ENCODE measurements at places on chromosomes 2 and 18. TPM values are rescaled to one million over a fixed set of nuclear protein-coding genes. Genes with fewer than 3 reads are reported as not detected.
A peak's percentile ranks its signal among the peaks of the same experiment; 100 is the strongest.

DSG2 gene
- total RNA-seq, result 0.10 TPM

SCYGR4 gene
- not detected for total RNA-seq

TFCP2L1 gene
- 0.08 TPM for total RNA-seq

INO80C gene
- 18.4 TPM for total RNA-seq

CRIM1 gene
- 5.4 TPM for total RNA-seq

- H3K4me3 ChIP-seq, result no peak overlapping the region
- H3K27me3 ChIP-seq, result no peaks in the 10 kb centered on the region
- peaks cover 5% of the 10 kb centered on the region for H3K4me1 ChIP-seq
- no peak for DNase-seq
- H3K27ac ChIP-seq, result no peak overlapping the region
Measured at GRCh38 chr2:207983641-207984042, 41.7 kb downstream of the PLEKHM3 start.

GRCh38 chr2:217951521-217952247, 51.1 kb downstream of the TNS1 start:
- no peak overlapping the region for H3K27ac ChIP-seq
- DNase-seq, result no peak
- H3K36me3 ChIP-seq, result no peaks in the 10 kb centered on the region

DNA sequence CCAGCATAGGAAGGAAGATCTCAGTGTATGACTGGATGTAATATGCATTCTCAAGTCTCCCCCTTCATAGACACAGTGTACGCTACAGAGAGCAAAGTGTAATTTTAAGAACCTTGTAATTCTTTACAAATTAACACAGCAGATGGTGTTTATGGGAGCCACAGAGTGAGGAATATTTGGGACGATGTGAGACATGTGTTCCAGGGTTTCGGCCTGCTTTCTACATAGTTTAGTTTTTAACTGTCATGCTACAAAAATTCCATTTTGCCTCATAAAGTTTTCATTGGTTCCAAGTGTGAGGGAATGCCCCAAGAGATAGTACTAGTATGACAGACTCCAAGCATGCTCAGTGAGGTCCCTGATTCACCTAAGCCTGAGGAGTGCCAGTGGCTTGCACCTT, 76.2 kb upstream of the LRRTM1 start:
- no peaks in the 10 kb centered on the region for H3K27me3 ChIP-seq
- H3K4me1 ChIP-seq, result no peaks in the 10 kb centered on the region
- no peaks in the 10 kb centered on the region for H3K36me3 ChIP-seq
- no peak overlapping the region for H3K27ac ChIP-seq
- H3K4me3 ChIP-seq, result no peak overlapping the region
- no peak for DNase-seq

DNA sequence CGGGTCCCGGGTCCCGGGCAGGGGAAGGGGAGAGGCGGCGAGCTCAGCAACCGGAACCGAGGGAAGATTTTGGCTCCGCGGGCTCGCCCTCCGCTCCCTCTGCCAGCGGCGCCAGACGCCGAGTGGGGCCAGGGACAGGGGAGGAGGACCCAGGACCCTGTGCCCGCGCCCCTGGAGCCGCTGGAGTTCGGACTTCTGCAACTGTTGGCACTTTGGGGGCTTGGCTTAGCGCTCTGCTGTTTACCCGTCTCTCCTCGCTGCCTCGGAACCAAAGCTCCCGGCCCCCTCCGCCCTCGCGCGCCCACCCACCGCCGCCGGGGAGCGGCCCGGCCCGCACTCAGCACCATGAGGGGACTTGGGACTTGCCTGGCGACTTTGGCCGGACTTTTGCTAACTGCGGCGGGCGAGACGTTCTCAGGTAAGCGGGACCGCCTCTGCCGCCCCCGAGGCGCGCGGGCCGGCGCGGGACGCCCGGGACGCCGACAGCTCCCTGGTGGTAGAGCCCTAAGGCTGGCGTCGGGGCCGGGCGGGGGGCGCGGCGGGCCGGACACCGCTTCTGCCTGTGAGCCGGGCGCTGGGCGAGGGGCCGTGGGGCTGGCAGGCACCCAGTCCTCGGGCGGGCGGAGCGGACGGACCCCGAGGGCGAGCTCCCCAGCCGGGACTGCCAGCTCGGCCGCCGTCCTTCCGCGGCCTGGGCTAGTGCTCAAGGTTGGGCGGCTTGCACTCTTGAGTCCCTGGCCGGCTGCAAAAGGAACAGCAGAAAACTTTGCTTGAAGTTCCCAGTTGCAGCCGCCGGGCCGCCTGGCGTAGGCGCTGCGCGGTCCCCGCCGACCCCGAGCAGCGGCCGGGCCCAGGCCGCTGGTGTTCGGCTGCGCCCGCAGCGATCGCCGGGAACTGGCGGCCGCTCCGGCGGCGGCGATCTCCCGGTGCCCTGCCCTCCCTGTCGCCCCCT, 634 bp downstream of the PTPRM start:
- H3K36me3 ChIP-seq, result no peaks in the 10 kb centered on the region
- H3K27me3 ChIP-seq, result peaks cover 42% of the 10 kb centered on the region
- H3K27ac ChIP-seq, result no peak overlapping the region
- H3K4me3 ChIP-seq, result no peak overlapping the region
- no peak for DNase-seq
- peaks cover 5% of the 10 kb centered on the region for H3K4me1 ChIP-seq

GRCh38 chr2:101751276-101751815, 53.8 kb downstream of the MAP4K4 start:
- DNase-seq, result no peak
- no peaks in the 10 kb centered on the region for H3K27me3 ChIP-seq
- H3K27ac ChIP-seq, result no peak overlapping the region
- H3K36me3 ChIP-seq, result peaks cover 10% of the 10 kb centered on the region
- H3K4me1 ChIP-seq, result peaks cover 39% of the 10 kb centered on the region

DNA sequence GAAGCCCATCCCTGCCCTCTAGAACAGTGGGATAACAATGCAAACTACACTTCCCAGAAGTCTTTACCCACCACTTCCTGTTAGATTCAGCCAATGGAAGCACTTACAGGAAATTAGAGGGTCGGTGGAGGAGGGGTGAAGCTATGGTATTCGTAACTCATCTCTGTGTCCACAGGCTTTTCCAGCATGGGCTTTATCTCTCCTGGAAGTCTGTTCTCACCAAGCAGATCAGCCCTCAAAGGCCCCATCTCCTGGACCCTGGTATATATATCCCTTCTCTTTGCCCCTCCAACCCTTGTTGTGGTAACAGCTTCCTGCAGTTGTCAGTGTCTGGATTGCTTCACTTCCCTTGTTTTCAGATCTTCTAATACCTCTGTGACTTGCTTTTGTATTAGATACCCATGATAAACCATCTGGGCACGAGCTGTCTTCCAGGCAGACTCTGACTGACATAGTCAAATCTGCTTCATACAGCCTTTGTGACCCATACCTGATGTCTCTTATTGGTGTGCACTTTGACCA, 475.0 kb upstream of the POU3F3 start:
- no peaks in the 10 kb centered on the region for H3K4me1 ChIP-seq
- H3K27ac ChIP-seq, result no peak overlapping the region
- DNase-seq, result no peak
- H3K27me3 ChIP-seq, result no peaks in the 10 kb centered on the region
- H3K36me3 ChIP-seq, result no peaks in the 10 kb centered on the region

DNA sequence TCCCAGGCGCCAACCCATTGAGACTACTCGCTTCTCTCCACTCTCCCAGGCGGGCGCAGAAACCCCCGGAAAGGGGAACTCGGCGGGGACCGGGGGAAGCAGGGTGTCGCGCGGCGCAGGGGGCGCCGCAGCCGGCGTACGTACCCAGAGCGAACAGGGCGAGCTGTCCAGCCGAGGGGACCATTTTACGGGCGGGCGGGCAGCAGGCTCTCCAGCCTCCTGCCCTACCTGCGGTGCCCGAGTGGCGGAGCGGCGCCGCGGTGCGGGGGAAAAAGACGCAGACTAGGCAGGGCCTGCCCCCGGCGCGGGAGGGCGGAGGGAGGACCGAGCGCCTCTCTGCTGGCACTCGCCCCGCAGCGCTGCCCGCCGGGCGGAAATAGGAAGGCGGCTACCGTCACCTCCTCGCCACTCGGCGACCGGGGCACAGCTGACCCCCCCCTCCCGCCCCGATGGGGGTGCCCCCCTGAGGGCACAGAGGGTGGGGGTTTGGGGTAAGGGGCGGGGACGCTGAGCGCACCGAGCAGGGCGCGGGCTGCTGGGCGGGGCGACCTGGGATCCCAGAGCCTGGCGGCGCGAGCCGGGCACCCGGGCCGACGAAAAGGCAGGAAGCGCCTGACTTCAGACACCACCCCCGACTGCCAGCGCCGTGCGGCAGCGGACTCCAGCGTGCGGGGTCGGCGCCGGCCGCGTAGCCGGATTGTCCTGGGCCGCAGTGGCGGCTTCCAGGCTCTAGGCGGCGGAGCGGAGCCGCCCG, at the start of gene TGFA:
Gene TGFA (minus strand): TSS at position 243 of the 754 bp plus-strand sequence. CDS start 59 bp downstream, at position 184.
- peaks cover 21% of the 10 kb centered on the region for H3K4me1 ChIP-seq
- DNase-seq, result peak; percentile 64
- H3K27me3 ChIP-seq, result peaks cover 68% of the 10 kb centered on the region
- H3K36me3 ChIP-seq, result no peaks in the 10 kb centered on the region

DNA sequence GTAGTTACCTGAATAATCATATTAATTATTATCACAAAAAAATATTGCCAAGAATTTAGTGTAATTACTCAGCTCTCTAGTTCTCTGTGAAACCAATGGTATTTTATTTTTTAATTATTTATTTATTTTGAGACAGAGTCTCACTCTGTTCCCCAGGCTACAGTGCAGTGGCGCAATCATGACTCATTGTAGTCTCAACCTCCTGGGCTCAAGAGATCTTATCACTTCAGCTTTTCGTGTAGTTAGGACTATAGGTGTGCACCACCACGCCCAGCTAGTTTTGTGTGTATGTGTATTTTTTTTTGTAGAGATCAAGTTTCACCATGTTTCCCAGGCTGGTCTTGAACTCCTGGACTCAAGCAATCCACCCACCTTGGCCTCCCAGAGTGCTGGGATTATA, 440.4 kb upstream of the CDH20 start:
- H3K4me3 ChIP-seq, result no peak overlapping the region
- H3K36me3 ChIP-seq, result no peaks in the 10 kb centered on the region
- no peak for DNase-seq
- no peaks in the 10 kb centered on the region for H3K27me3 ChIP-seq
- H3K27ac ChIP-seq, result no peak overlapping the region
- H3K4me1 ChIP-seq, result no peaks in the 10 kb centered on the region

GRCh38 chr2:57407772-57408201, 638.8 kb upstream of the VRK2 start:
- H3K27ac ChIP-seq, result no peak overlapping the region
- no peak overlapping the region for H3K4me3 ChIP-seq
- H3K27me3 ChIP-seq, result no peaks in the 10 kb centered on the region
- no peaks in the 10 kb centered on the region for H3K36me3 ChIP-seq

DNA sequence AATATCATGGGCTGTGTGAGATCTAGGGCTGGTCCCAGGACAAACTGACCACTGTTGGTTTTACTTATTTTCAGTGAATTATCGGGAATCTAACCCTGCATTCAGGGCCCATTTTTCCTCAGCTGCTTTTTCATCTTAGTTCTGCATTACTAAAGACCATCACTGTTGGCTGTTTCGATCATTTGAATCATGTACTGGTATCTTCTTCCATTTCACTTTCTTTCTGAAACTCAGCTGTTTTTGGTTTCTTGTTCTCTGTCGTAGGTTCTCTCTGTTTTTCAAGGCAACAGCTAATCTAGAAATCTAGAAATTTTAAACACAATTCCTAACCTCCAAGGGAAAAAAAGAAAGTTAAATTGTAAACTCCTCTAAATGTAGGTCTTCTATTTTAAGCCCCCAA, 159.9 kb upstream of the SESTD1 start:
- H3K27ac ChIP-seq, result no peak overlapping the region
- H3K27me3 ChIP-seq, result peaks cover 17% of the 10 kb centered on the region
- H3K4me1 ChIP-seq, result no peaks in the 10 kb centered on the region
- no peak for DNase-seq

DNA sequence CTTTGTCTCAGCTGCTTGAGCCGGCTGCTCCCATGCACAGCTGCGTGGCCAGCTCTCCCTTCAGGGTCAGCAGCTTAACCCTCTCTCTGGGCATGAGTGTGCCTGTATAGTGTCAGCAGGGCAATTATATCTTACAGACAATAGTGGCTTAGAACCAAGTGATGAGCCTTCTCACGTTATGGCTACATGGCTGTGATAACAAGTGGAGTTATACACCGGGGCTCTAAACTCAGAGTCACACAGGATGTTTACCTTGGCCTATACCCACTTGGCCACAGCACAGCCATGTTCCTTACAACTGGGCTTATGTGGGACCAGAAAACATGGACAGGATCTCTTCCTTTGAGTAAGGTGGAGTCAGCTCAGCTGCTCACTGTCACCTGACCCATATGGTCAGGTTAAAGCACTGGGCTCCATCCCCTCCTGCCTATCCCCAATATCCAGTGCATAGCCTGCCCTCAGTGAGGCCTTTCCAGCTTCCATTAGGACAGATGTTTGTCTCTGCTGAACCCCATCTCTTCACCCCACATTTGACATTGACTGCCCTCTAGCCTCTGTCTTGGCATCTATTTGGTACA, 294.2 kb upstream of the NCKAP5 start:
- H3K27ac ChIP-seq, result no peak overlapping the region
- H3K36me3 ChIP-seq, result no peaks in the 10 kb centered on the region
- H3K4me3 ChIP-seq, result no peak overlapping the region
- H3K4me1 ChIP-seq, result no peaks in the 10 kb centered on the region
- no peaks in the 10 kb centered on the region for H3K27me3 ChIP-seq

DNA sequence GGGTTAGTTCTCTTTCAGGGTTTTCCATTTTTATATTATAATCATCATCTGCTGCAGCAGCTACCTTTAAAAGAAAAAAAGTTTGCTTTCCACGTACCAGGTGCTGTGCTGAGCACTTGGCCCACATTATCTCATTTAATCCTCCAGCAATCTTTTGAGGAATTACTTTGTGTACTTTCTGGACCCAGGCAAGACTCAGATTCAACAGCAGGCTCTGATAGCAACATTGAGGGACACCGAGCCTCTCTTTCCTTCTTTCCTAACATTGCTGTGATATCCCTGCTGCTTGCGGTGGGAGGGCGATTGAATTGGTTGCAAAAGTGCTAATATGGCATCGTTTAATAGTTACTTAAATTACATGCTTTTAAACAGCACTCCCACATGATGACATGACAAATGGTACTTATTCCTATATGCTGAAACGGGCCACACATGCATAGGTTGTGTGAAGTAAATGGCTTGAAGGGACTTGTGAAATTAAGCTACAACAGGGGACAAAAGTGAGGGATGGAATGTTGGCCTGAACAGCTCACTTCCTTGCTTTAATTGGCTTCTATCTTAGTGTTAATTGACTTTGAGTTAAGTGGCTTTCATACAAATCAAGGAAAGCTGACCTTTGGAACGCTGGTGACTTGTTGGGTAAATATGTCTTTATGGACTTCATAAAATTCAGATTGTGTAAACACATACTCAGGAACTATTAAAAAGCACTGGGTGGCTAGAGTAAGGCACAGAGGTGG, 21.2 kb downstream of the SPRED2 start:
- no peaks in the 10 kb centered on the region for H3K36me3 ChIP-seq
- H3K27me3 ChIP-seq, result no peaks in the 10 kb centered on the region
- H3K4me3 ChIP-seq, result no peak overlapping the region
- peaks cover 13% of the 10 kb centered on the region for H3K4me1 ChIP-seq
- H3K27ac ChIP-seq, result no peak overlapping the region
- DNase-seq, result no peak

GRCh38 chr18:27894746-27895145, 282.2 kb downstream of the CDH2 start:
- H3K36me3 ChIP-seq, result no peaks in the 10 kb centered on the region
- no peak overlapping the region for H3K4me3 ChIP-seq
- no peaks in the 10 kb centered on the region for H3K27me3 ChIP-seq
- H3K27ac ChIP-seq, result no peak overlapping the region
- H3K4me1 ChIP-seq, result no peaks in the 10 kb centered on the region

Measured in activated CD4-positive, alpha-beta memory T cell treated with anti-CD3 and anti-CD28 coated beads, Interleukin-2, amount 10 ng/mL, durations not matched to agents 7 days and 5 days (primary cell).